SK-N-SH (cell line): ENCODE measurements at places on chromosomes 1 and 21.

GRCh38 chr1:36014722-36015220, 69.1 kb upstream of the TEKT2 start:
- DNase-seq, result no peak

GRCh38 chr1:17765444-17766411, 10.6 kb downstream of the ACTL8 start:
- DNase-seq, result no peak

- peak; percentile 72 for DNase-seq
Observed at GRCh38 chr1:29325675-29326074, 89.4 kb downstream of the PTPRU start.

DNA sequence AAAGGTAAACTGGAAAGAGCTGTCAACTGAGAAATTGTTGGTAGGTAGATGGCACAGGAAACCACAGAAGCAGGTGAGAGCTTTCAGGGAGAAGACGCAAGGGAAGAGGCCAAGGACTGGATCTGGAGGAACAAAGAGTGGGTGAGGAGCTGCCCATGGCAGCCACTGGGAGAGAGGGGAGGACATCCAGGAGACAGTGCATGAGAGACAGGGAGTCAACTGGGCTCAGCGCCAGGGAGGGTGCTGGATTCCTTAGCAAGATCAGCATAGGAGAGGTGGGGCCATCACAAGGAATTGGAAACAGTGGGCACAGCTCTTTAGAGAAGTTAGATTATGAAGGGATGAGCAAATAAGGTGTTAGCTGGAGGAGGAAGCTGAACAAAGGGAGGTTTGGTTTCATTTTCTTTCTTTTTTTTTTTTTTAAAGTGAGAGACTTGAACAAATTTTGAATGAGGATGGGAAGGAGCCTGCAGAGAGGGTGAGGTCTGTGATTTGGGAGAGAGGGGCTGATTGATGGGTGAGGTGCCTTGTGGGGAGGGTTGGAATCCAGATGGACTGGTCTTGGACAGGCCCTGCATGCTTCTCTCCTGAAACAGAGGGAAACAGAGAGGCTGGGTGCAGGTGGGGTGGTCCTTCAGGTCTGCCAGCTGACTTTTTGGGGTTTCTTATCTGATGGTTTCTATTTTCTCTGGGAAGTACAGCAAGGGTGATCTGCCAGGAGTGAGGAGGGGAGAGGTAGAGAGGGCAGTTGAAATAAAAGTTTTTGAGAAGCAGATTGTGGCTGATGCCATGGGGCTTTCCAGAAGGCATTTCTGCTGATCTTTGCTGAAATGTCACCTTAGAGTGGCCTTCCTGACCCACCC, 5.4 kb downstream of the CYP4B1 start:
- DNase-seq, result no peak

GRCh38 chr1:64526312-64526711, 56.4 kb downstream of the CACHD1 start:
- DNase-seq, result no peak

DNA sequence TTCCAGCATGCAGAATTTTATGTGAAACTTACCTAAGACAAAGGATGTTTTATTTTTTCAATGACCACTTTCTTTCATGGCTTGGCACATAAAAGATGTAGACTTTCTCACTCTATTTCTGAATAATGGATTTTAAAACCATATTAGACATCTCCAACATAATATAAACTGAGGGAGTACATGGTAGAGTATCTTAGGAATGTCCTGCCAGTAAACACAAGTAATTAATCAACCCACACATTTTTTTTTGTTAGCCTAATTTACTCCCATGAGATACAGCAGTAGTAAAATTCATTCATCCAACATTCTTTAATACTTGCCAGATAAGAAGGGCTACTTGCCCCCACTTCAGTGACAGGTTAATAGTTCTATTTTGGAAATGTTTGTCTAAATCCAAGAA, 235.4 kb upstream of the ADAMTS5 start:
- no peak for DNase-seq

DNA sequence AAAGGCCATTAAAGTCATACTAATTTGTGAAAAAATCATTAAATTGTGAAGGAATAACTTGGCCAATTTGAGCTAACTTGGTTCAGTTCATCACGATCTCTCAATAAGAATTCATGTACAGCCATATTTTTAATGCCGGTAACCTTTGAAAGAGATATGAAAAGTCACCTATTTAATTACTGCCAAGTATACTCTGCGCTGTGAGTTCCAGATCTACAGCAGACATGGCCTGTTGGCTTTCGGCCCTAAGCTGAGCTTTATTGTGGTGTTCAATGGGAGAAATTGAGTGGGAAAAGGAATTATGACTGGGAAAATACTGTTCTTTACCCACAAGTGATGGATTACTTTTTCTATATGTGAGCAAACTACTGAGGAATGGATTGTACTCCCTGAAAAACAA, 159.9 kb upstream of the L1TD1 start:
- no peak for DNase-seq

- no peak for DNase-seq
Observed at GRCh38 chr1:178536844-178537371, 24.0 kb downstream of the TEX35 start.

DNA sequence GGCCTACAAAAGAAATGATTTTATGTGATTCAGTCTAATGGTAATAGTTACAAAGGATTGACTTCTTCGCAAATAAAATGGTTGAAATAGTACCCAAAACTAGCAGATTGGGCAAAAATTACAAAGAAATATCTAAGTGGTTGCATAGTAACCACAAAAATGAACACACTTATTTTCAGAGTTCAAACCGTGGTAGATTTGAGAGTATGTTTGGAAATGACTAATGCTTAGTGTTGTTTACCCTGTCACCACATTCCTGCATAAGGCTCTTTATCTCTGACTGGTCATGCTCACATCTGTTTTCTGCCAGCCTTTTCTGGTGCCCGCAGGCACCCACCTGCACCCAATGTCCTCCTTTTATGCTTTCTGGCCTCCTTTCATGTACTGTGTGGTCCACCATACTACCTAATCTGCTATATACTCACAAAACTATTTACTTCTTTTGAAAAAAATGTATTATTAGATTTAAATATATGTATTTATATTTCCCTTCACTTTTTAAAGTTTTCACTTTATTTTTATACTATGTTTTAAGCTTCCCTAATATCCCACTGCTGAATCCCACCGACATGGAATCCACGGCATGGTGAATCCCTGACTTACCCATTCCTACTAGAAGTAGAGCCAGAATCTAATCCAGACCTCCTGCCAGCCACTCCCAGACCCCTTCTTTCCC, 30.3 kb downstream of the PTPRC start:
- peak; percentile 22 for DNase-seq

DNA sequence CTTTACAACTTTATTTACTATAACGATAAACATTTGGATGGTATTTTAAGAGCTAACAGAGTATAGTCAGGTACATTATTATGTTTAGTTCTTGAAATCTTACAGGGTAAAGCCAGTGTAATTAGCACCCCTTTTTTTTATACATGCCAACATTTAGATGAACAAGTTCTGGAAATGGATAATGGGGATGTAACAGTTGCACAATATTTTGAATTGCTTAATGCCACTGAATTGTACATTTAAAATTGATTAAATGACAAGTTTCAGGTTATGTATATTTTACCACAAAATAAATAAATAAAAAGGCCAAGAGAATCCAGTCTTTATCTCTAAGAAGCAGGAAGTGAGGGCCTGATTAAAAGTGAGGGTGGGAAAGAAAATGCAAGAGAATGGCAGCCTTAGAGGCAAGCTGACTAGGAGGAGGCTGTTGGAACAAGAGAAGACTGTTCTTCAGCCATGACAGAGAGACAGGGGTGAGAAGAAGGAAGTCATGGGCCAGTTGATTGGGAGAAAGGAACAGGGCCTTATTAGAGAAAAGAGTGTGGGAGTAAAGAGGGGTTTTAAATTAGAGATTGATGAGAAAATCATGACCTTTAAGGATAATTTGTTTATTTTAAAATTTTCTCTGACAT, 49.9 kb upstream of the TNFSF18 start:
- DNase-seq, result no peak

DNA sequence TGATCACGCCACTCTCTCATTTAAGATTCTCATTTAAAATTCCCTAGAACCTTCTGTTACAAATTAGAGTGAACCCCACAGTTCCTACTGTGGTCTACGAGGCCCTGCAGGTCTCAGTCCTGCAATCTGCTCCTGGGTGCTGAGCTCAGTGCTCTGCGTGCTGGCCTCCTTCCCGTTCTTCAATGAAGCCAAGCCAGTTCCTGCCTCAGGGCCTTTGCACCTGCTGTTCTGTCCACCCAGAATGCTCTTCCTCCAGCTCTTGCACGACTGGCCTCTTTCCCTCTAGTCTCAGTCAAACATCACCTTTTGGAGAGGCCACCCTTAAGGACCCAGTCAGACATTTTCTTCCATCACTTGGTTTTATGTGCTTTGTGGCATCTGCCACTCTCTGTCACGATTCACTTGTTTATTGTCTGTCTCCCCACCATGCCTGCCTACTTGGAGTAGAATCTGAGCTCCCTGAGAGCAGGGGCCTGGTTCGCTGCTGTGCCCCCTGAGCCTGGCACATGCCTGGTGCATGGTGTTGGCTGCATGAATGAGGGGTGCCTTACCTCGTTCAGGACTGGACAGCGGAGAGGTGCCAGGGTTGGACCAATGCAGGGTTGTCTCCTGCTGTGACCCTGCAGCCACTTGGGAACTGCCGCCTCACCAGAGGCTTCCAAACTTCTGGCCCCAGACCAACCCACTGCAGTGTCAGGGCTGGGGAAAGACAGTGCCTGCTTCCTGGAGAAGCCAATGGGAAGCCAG, 9.7 kb upstream of the H6PD start:
- DNase-seq, result no peak
